ENCODE measurements at places on chromosomes 16 and 17. TPM values are rescaled to one million over a fixed set of nuclear protein-coding genes. Genes with fewer than 3 reads are reported as not detected.

- H3K4me3 ChIP-seq, result no peak overlapping the region
- H3K27me3 ChIP-seq, result no peaks in the 10 kb centered on the region
- H3K4me1 ChIP-seq, result peaks cover 74% of the 10 kb centered on the region
- peak overlapping the region; percentile 79 for H3K27ac ChIP-seq
Observed at GRCh38 chr16:10561425-10561824, 19.0 kb downstream of the EMP2 start.

GRCh38 chr16:88636488-88637265 is 1.7 kb upstream of the IL17C start:
- no peak overlapping the region for H3K4me3 ChIP-seq
- peaks cover 4% of the 10 kb centered on the region for H3K4me1 ChIP-seq
- H3K36me3 ChIP-seq, result peaks cover 19% of the 10 kb centered on the region

DNA sequence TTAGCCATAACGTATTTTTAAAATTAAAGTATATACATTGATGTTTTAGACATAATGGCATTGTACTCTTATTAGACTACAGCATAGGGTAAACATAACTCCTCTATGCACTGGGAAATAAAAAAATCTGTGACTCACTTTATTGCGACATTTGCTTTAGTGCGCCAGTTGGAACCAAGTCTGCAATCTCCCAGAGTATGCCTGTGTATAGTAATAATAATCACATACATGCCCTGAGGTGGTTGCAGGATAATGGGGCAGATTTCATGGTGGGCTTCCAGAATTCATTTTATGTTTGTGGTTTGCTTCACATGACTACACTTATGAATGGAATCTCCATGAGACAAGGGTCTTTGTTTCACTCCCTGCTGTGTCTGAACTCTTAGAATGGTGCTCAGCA is 66.9 kb upstream of the N4BP1 start:
- no peaks in the 10 kb centered on the region for H3K36me3 ChIP-seq
- H3K27ac ChIP-seq, result no peak overlapping the region

DNA sequence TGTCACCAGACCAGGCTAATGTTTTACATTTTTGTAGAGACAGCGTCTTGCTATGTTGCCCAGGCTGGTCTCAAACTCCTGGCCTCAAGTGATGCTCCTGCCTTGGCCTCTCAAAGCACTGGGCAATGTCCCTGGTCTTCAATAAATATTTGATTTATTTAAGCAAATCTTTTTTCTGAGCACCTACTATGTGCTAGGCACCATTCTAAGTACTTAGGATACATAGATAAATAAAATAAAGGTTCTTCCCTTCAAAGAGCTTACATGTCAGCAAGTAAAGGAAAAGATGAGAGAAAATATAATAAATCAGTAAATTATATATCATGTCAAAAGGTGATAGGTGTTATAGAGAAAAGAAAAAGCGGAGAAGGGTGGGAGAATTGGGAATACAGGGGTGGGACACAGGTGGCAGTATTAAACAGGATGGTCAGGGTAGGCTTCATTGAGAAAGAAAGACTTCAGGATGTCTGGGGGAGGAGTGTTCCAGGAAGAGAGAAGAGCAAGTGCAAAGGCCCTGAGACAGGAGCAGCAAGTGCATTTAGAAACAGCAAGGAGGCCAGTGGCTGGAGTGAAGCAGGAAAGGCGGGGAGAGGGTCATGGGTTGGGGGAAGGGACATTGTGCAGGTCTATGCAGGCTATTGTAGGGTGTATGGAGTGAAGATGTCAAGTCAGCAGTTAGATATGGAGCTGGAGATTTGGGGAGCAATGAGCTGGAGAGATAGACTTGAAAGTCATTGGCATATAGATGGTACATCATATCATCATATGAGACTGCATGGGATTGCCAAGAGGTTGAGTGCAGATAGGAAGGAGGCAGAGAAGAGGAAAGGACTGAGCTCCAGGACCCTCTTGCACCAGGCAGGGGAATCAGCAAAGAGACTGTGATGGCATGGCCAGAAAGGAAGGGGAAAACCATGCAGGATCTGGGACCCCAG is 11.3 kb downstream of the ABCC3 start:
- no peaks in the 10 kb centered on the region for H3K4me1 ChIP-seq
- H3K27ac ChIP-seq, result no peak overlapping the region
- DNase-seq, result no peak
- no peaks in the 10 kb centered on the region for H3K27me3 ChIP-seq
- H3K4me3 ChIP-seq, result no peak overlapping the region

GRCh38 chr17:62064791-62065563 is at the start of gene MED13:
Gene MED13, minus strand, starts transcription at chr17:62065278. Its CDS starts 73 bp downstream, at chr17:62065205.
- H3K27me3 ChIP-seq, result no peaks in the 10 kb centered on the region
- DNase-seq, result peak; percentile 17
- peak within 1 kb of the TSS; percentile 82 for H3K4me3 ChIP-seq
- no peaks in the 10 kb centered on the region for H3K36me3 ChIP-seq
- peaks cover under 1% of the 10 kb centered on the region for H3K4me1 ChIP-seq

GRCh38 chr17:17682737-17683680 is 1.8 kb downstream of the RAI1 start:
- H3K4me1 ChIP-seq, result no peaks in the 10 kb centered on the region
- H3K4me3 ChIP-seq, result peak overlapping the region; percentile 93
- H3K36me3 ChIP-seq, result no peaks in the 10 kb centered on the region
- peak overlapping the region; percentile 86 for H3K27ac ChIP-seq
- peak; percentile 82 for DNase-seq

- DNase-seq, result no peak
- H3K4me1 ChIP-seq, result no peaks in the 10 kb centered on the region
- H3K4me3 ChIP-seq, result no peak overlapping the region
- no peaks in the 10 kb centered on the region for H3K27me3 ChIP-seq
- no peaks in the 10 kb centered on the region for H3K36me3 ChIP-seq
- H3K27ac ChIP-seq, result no peak overlapping the region
Observed at GRCh38 chr17:6045621-6046357, 24.4 kb upstream of the WSCD1 start.

- H3K4me3 ChIP-seq, result no peak overlapping the region
- H3K4me1 ChIP-seq, result no peaks in the 10 kb centered on the region
- H3K27me3 ChIP-seq, result no peaks in the 10 kb centered on the region
- no peak overlapping the region for H3K27ac ChIP-seq
Observed at GRCh38 chr17:76660656-76661042, 17.1 kb upstream of the ST6GALNAC1 start.

GRCh38 chr17:78284146-78284545 is 52.7 kb downstream of the TMEM235 start:
- no peaks in the 10 kb centered on the region for H3K27me3 ChIP-seq
- H3K4me3 ChIP-seq, result no peak overlapping the region
- DNase-seq, result no peak
- H3K27ac ChIP-seq, result no peak overlapping the region
- no peaks in the 10 kb centered on the region for H3K4me1 ChIP-seq

DNA sequence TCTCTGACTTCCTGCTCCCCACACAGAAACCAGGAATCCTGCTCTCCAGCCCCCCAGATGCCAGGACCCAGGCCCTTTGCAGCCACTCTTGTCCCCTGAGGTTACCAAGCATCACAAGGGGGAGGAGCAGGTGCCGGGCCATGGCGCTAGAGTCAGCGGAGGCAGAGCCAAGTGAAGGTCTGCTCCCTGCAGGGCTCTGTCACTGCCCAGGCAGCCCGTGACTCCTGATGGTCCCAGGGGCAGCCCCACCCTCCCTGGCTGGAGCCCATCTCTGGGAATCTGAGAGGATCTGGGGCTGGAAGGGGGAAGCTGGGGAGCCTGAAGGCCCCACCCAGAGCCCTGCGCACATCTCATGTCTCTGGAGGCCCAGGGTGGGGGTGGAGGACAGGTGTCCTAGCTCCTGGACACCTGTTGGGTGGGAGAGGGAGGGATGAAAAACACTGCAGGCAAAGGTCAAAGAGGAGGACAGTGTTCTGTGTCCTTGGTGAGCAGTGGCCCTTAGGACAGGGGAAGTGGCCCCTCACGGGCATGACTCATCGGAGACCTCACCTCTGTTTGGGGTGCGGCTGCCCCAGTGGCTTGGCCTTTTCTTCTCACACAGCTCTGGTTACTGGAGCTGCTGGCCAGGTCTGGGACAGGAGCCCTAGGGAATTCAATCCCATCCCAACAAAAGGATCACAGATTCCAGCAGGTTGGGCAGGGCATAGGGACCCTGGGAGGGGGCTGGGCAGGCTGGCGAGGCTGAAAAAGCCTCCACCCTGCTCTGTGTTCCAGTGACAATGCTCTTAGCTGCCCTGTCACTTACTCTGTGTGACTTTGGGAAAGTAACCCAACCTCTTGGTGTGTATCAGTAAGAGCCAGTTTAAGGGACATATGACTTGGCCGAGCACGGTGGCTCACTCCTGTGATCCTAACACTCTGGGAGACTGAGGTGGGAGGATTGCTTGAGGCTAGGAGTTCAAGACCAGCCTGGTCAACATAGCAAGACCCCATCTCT is at the start of gene PRSS36:
PRSS36 (minus strand) TSS at position 173 of the 997 bp plus-strand sequence; CDS start at position 142, 31 bp downstream.
- no peak within 1 kb of the TSS for H3K27ac ChIP-seq
- H3K4me1 ChIP-seq, result no peaks in the 10 kb centered on the region
- no peaks in the 10 kb centered on the region for H3K27me3 ChIP-seq
- no peaks in the 10 kb centered on the region for H3K36me3 ChIP-seq
- H3K4me3 ChIP-seq, result no peak within 1 kb of the TSS

GRCh38 chr16:12868169-12868568 is 33.2 kb upstream of the SHISA9 start:
- no peaks in the 10 kb centered on the region for H3K4me1 ChIP-seq
- H3K36me3 ChIP-seq, result no peaks in the 10 kb centered on the region
- no peak overlapping the region for H3K4me3 ChIP-seq
- H3K27me3 ChIP-seq, result no peaks in the 10 kb centered on the region
- H3K27ac ChIP-seq, result no peak overlapping the region

DNA sequence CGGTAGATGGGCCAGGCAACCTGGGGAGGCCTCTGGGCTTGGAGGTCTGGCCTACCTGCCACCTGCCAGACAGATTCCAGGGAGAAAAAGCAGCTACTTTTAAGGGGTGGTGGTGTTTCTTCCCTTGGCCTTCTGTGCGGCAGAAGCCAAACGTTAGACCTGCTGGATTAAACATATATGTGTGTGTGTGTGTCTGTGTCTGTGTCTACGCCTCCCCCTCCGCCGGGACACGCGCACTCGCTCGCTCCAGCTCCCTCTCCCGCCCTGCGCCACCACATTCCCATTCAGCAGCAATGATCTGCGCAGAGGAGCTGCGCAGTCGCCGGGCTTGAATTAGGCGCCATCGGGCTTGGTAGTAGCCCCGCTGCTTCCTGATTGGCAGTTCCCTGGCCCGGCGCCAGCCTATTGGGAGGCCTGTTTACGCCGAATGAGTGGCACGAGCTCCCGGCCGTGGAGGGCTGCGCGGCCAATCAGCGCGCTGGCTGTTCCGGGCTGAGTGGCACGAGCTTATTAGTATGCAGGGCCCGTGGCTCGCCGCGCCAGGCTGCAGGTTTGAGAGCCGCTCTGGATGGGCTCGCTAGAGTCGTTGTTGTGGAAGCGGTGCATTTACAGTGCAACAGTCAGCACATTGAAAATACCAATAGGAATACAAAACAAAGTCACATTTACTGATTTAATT is at the start of gene BAHCC1:
BAHCC1 (plus strand) TSS at position 537 of the 679 bp plus-strand sequence. CDS start 4,283 bp downstream, outside the sequence.
- DNase-seq, result peak; percentile 100
- no peaks in the 10 kb centered on the region for H3K27me3 ChIP-seq
- peak within 1 kb of the TSS; percentile 97 for H3K27ac ChIP-seq
- H3K36me3 ChIP-seq, result no peaks in the 10 kb centered on the region

DNA sequence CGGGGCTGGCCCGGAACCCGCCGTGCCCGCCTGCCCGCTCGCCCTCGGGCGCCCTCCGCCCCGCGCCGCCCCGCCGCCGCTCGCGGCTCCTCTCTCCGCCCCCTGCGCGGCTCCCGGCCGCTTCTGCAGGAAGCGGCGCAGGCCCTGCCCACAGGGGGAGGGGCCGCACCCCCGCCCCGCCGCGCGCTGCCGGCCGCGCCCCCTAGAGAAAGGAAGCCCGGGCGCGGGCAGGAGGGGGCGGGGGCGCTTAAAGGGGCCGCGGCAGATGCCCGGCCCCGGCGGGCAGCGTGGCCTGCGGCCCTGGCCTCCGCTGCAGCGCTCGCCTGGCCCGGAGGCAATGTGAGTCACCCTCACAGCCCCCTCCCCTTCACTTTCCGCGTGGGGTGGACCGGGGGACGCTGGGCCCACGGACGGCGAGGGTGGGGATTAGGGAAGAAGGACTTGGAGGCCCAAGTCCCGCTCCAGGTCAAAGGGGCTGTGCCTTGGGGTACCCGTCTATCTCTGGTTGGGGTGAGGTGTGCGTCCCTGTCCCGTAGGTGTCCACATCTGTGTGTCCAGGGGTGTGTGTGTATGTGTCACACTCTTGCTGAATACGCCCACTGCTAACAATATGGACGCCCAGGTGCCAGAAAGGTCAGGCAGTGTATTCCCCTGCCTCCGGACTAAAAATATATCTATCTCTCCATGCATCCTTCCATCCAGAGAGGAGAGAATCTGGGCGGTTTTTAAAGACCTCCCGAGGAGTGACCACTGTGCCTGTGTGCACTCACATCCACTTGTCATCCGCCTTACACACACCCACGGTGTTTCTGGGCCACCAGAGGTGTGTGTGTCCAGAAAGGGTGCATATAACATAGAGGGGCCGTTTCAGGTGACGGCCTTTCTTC is at the start of gene GIT1:
GIT1 (minus strand) TSS at position 125 of the 887 bp plus-strand sequence. CDS start 270 bp downstream, outside the sequence.
- DNase-seq, result peak; percentile 92
- peak within 1 kb of the TSS; percentile 87 for H3K27ac ChIP-seq
- H3K4me1 ChIP-seq, result peaks cover 57% of the 10 kb centered on the region
- H3K27me3 ChIP-seq, result no peaks in the 10 kb centered on the region
- H3K4me3 ChIP-seq, result peak within 1 kb of the TSS; percentile 84
- no peaks in the 10 kb centered on the region for H3K36me3 ChIP-seq

GRCh38 chr16:57570301-57571070 is 28.0 kb downstream of the ADGRG5 start:
- no peak overlapping the region for H3K27ac ChIP-seq
- no peak overlapping the region for H3K4me3 ChIP-seq
- no peak for DNase-seq
- H3K36me3 ChIP-seq, result no peaks in the 10 kb centered on the region

DNA sequence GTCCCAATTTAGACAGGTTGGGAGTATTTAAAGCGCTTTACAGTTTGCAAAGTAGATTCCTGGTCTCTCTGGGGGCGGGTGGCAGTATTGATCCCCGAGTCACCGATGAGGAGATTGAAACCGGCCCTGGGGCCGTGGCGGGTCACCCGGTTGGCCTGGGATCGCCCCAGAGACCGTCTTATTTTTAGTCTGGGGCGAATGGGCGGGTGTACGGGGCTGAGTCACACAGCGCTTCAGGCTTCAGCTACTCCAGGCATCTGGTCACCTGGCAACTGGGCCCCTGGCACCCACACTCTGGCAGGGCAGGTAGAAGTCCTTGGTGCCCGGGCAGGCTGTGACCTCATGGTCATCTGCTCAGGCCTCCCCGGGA is 669 bp downstream of the MIEF2 start:
- peaks cover 33% of the 10 kb centered on the region for H3K36me3 ChIP-seq
- H3K27me3 ChIP-seq, result no peaks in the 10 kb centered on the region
- peak overlapping the region; percentile 69 for H3K4me3 ChIP-seq
- DNase-seq, result peak; percentile 85
- H3K27ac ChIP-seq, result peak overlapping the region; percentile 96

The PGP gene
- 21.5 TPM for total RNA-seq

The FOXL1 gene
- total RNA-seq, result 35.7 TPM

The SSTR5 gene
- not detected for total RNA-seq

The ABCA9 gene
- 10.9 TPM for total RNA-seq

The TBC1D26 gene
- not detected for total RNA-seq

The RAB11FIP3 gene
- 47.0 TPM for total RNA-seq

The GDE1 gene
- total RNA-seq, result 27.4 TPM

The ARL5C gene
- total RNA-seq, result not detected
